ENCODE measurements at places on chromosomes 2 and 18.

DNA sequence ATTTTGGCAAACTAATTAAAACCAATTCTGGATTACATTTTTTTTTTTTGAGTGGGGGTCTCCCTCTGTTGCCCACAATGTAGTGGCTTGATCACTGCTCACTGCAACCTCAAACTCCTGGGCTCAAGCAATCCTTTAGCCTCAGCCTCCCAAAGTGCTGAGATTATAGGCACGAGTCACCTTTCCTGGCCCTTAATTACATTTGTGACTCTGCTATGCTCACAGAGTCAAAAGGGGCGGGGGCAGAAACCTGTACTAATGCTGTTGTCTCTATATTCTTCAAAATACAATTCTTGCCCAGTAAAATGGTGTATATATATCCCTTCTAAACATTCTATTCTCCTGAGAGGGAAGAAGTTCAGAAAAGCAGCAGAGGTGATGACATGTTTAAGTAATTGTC is 23.2 kb downstream of the PRKD3 start:
- no peak for DNase-seq

- no peak for DNase-seq
Measured at GRCh38 chr18:45386041-45386655, 229.1 kb upstream of the SLC14A2 start.

GRCh38 chr2:11866358-11867335 is 120.2 kb downstream of the LPIN1 start:
- DNase-seq, result no peak

DNA sequence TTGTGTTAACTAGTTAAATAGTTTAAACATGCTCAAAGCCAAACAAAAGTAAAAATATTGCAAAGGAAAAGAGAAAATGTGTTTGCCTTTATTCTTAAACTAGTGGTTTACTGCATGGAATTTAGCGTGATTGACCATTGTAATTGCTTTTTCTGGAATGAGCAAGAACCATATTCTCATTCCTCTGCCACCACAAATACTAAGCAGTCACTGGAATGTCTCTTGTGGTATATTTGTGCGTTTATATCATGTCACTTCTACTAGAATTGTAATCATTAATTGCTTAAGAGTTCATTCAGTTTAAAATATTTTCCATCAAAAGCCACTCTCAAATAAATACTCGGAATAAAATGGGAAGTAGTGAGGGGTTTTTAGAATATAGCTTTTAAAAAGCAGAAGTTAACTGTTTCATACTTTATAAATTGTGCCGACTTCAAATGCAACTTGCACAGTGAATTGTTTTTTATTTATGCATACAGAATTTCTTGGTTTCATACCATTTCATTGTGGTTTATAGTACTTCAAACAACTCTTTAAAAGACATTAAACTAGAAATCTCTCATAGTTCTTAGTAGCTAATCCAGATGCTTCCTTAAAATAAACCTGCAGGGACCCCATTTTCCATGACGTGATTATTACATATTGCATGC is 288.1 kb downstream of the EPHA4 start:
- DNase-seq, result no peak

DNA sequence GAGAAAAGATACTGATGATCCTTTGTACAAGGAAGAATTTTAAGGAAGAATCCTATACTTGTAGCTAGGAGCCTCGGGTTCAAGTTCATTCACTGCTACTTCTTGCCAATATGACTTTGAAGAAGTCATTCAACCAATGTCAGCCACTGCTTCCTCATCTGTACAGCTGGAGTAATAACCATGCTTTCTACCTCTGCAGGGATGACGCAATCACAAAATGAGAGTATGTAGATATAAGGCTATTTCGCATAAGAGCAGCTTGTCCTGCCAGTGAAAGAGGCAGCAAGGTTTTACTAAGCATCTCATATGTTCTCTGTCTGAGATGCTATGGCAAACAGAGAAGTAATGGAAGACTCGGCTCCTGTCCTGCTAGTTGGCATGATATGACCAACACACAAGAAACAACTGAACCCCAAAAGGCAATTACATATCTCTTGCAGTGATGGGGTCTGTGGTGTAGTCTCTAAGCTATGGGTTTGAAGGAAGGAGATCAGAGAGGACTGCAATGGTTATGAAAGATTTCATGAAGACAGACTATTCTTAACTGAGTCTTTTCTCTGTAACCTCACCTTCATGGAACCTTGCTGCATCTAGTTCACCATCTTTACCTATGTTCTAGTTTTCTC is 9.2 kb downstream of the AAK1 start:
- no peak for DNase-seq

- no peak for DNase-seq
Measured at GRCh38 chr2:228378233-228378632, 196.7 kb upstream of the SPHKAP start.

DNA sequence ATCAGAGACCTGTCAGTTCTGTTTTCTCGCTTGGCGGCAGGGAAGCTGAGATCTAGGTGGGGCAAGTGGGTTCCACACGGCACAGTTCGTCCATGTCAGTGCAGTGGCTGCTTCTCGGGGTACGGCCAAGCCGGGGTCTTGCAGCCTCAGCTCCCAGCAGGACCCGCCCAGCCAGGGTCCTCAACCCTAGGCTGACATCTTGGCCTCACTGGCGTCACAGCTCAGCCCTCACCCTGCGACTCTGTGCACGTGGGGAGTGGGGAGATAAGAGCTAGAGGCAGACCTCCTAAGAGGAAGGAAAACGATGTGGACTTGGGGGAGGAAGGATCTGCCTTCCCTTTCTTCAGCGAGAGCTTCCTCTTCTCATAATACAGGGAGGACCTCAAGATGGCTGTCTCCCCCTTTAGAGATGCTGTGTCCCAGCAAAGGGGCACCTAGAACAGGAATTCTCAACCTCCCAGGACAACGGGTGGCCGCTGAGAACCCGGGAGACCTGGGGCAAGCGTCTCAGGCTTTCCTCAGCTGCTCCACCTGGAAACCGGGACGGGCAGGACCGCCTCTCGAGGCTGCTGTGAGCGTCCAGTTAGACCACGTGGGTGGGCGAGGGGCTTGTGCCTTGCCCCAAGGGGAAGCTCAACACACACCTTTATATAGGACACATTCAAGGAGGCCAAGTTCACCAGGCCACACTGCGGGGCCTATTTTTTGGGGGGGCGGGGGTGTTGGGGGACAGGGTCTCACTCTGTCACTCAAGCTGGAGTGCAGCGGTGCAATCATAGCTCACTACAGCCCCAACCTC is 23.5 kb upstream of the KLF11 start:
- no peak for DNase-seq

DNA sequence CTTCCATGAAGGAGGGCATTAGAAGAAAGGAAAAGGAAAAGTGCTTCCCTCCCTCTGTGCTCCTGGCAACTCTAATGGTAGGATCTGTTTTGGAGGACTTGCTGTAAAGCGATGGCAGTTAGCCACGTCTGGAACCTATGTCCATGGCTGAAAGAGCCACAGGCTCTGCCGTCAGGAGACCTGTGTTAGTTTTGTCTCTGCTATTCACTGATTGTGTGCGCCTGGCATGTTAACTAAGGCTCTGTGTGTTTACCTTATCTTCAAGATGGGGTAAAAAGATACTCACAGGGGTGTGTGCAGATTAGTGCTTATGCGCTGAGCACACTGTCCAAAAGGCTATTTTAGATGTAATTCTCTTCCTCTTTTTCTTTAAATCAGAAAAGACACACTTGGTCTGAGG is 109.8 kb upstream of the LTBP1 start:
- no peak for DNase-seq

GRCh38 chr2:38432820-38433606 is 55.9 kb upstream of the ATL2 start:
- no peak for DNase-seq

DNA sequence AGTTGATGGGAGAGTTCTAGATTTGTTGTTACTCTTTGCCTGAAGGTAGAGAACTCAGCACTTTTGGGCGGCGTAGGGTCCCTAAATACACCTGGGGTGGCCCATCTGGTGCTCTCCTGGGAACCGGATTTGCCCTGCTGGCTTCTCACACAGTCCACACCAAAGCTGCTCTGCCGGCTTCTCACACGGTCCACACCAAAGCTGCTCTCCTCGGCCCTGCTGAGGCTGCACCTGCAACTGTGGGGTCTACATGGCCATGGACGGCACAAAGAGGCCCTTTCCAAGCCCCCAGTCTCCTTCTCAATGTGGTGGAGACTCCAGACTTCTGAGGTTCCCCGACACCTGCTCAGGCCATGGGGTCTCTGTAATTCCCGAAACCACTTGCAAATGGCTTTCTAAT is 124.8 kb upstream of the GPC1 start:
- DNase-seq, result no peak

- no peak for DNase-seq
Measured at GRCh38 chr18:80112624-80113248, 3.7 kb downstream of the ADNP2 start.

GRCh38 chr2:22734373-22735045 is 650.5 kb upstream of the KLHL29 start:
- DNase-seq, result no peak

- DNase-seq, result no peak
Measured at GRCh38 chr18:9594823-9595596, 19.3 kb downstream of the PPP4R1 start.

DNA sequence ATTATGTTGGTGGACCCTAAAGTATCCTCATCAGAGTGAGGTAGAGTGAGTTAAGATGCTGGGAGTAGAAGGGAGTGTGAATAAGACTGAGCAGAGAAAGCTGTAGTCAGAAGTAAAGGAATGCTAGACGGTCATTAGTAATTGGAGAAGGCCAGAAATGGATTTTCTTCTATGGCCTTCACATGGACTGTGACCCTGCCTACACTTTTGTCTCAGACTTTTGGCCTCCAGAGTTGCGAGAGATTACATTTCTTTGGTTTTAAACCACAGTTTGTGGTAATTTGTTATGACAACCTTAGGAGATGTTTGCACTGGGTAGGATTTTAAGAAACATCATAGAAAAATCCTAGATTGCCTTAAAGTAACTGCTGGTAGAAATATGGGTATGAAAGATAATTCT is 1267.7 kb upstream of the TMEFF2 start:
- no peak for DNase-seq

GRCh38 chr2:235852526-235852920 is 315.7 kb downstream of the GBX2 start:
- DNase-seq, result no peak

DNA sequence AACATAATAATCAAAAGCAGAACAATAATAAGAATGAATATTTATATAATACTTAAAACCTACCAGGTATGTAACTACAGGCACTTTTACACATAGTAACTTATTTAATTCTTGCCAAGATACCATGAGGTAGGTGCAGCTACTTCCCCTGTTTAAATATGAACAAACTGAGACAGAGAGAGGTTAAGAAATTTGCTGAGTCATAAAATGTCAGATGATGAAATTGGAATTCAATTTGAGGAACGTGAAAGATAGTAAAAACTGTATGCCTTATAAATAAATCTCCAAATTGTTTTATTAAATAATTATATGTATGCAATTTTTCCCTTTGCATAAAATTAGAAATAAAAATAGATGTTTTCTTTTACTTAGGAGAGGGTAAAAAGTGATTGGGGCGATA is 1103.3 kb upstream of the NRXN1 start:
- DNase-seq, result no peak

DNA sequence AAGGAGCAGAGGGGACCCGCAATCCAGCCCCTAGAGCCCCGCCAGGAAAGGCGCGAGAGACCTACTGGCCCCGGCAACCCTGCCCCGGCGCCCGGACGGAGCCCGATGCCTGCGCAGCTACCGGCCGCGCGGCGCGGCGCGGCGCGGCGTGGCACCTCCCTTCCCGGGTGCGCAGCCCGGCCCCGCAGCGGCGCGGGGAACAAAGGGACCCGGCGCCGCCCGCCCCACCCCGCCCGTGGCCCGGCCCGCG is 307 bp downstream of the CDH2 start:
- no peak for DNase-seq

GRCh38 chr2:207995887-207996286 is 29.4 kb downstream of the PLEKHM3 start:
- no peak for DNase-seq

GRCh38 chr18:48813833-48814489 is 136.8 kb downstream of the SMAD7 start:
- DNase-seq, result no peak

GRCh38 chr2:127449414-127449813 is 31.2 kb downstream of the PROC start:
- DNase-seq, result no peak

GRCh38 chr2:227370791-227371312 is 8.3 kb downstream of the TM4SF20 start:
- no peak for DNase-seq

DNA sequence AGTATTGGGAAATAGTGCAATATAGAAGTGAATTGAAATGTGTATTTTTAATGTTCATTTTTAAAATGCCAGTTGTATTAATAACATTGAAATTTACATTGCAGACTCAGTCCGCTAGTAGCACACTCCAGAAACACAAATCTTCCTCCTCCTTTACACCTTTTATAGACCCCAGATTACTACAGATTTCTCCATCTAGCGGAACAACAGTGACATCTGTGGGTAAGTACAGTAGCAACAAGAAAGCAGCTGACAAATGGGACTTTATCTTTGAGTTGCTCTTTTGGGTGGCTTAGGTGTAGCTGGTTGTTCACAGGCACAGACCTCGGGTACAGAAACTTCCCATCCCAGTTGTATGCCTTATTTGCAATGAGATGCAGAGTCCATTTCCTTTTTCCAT is 118.2 kb upstream of the IL1R2 start:
- no peak for DNase-seq

- no peak for DNase-seq
Measured at GRCh38 chr2:232088771-232089170, 127.3 kb downstream of the DIS3L2 start.

DNA sequence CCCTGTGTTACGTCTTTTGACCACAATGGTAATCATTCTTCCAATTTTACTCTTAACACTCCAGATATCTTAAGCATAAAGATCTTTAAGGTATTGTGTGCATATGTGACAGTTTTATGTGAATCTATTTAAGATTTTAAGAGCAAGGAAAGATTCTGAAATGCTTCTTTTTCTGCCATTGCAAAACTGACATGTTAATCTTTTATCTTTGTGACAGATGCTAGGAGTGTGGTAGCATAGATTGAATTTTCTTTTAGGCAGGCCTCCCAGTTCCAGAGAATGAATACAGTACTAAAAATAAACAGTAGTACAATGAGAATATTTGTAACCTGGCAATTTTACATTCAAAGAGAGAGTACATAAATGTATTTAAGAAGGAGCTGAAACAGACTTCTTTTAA is 232.5 kb upstream of the ZSWIM2 start:
- no peak for DNase-seq

DNA sequence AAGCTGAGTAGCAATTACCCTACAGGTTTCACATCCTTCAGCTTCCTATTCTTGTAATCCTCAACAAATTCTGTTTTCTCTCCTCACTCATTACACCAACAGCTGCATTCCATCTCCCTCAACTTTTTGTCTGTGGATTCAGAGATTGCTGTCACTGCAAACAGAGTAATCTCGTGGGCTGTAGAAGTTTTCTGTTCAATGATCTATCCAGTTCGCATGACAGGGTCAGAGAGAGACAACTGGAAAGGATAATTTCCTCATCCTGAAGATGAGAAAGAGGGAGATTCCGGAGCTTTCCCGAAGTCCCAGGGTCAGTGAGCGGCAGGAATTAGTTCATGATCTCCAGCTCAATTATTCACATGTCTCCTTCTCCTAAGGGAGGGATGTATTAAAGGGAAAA is 75.7 kb downstream of the MYO5B start:
- no peak for DNase-seq

GRCh38 chr2:149442346-149442745 is 112.0 kb downstream of the LYPD6 start:
- DNase-seq, result no peak

GRCh38 chr2:233025706-233026105 is 6.8 kb upstream of the NEU2 start:
- no peak for DNase-seq

GRCh38 chr2:105756435-105756834 is 11.7 kb downstream of the NCK2 start:
- DNase-seq, result no peak

GRCh38 chr2:42663828-42664227 is 95.4 kb downstream of the MTA3 start:
- no peak for DNase-seq
